Stimulated activated naive CD4-positive, alpha-beta T cell treated with Interleukin-2 at 50 U/mL for 16 hours (primary cell): ENCODE measurements at places on chromosomes 11 and 22.

- DNase-seq, result no peak
Measured at GRCh38 chr11:125241104-125241503, 76.6 kb downstream of the PKNOX2 start.

DNA sequence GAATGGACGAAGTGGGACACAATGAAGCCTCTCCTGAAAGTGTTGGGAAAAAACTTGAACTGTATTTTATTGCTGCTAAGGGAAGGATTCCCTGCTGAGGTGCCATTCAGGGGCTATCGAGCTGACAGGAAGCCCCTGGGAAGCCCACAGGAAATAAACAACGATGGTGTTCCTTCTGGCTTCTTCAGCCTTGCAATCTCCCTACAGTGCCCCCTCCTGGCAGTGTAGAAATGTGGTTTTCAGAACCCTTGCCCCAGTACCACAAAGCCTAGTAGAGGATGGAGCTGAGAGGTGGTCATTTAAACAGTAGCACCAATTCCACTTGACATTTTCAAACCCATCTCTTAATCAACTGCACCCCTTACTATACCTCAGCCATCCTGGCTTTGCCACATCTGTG, 676.7 kb upstream of the ARHGAP42 start:
- DNase-seq, result no peak

- no peak for DNase-seq
Measured at GRCh38 chr11:66333896-66334604, 2.2 kb downstream of the RIN1 start.

DNA sequence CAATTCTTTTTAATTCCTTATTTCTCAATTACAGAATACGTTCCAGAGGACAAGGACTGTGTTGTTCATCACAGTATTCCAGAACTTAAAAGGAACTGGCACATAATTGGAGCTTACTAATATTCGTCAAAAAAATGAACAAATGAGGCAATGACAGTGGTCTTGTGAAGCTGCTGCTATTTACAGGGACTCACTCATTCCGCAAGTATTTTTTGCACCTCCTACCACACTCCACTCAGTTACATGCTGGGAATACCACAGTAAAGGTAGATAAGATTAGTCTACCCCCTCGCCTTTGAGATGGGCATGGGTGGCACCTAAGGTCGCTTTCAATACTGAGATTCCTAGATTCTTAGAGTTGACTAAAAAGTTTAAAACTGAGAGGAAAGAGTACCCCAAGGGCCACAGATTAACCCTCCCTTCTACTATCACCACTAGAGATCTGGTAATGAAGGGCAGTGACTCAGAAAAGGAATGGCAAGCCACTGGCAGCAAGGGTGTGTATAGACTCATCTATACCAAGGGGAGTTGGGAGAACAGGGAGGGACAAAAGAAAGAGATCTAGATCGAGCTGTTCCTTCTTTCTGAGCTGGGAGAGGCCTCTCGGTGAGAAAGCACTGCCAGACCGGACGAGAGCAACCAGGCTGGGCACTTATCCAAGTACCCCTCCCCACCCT, 85.0 kb downstream of the RPL27A start:
- DNase-seq, result no peak

DNA sequence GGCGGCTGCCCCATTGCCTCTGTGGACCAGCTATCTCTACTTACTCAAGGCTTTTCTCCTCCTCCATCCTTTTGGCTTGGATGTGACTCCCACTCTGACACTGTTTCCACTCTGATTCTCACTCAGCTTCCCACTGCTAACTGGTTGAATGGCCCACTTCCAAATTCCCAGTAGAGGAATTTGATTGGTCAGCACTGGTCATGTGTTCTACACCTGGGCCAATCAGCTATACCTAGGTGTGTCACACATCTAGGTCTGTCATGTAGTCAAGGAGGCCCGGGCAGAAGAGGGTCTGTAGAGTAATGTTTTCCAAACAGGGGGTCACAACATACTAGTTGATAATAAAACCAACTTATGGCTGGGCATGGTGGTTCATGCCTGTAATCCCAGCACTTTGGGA, 53.3 kb downstream of the TPBGL start:
- no peak for DNase-seq

- DNase-seq, result no peak
Measured at GRCh38 chr11:63855975-63856374, 17.1 kb downstream of the MARK2 start.

DNA sequence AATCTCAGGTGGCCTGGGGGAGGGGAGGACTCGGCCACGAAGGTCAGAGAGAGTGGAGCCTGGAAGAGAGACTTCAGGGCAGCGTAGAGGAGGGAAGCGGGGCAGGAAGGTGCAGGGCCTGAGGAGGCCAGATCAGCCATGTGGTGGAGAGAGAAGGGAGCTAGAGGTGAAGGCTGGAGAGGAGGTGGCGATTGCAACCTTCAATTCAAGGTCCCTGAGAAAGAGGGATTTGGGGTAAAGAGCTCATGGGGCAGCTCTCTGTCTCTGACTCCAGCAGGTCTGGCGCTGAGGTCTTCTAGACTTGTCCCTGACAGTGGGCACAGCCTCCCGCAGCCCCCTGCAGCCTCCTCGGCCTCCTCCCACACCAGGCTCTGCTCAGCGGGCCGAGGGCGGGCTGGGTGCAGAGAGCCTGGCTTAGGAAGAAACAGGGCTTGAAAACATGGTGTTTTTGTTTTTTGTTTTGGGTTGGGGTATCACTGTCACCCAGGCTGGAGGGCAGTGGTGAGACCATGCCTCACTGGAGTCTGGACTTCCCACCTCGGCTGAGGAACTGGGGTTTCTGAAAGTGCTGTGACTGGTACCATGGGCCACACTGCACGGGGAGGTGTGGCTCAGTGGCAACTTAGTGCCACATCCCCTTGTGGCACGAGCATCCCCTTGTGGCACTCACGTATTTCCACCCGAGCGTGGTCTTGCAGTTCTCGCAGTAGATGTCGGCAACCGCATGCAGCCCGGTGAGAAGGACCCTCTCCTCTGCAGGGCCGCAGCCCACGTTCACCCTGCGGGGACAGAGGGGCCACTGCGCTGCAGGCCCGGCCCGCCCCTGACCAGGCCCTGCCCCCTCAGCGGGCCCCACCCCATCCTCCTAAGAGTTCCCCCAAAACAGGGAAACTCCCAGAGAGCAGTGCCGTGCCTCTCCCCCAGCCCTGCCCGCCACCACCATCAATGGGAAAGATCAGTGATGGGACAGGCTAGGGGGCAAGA, 32.6 kb downstream of the YPEL1 start:
- DNase-seq, result no peak

DNA sequence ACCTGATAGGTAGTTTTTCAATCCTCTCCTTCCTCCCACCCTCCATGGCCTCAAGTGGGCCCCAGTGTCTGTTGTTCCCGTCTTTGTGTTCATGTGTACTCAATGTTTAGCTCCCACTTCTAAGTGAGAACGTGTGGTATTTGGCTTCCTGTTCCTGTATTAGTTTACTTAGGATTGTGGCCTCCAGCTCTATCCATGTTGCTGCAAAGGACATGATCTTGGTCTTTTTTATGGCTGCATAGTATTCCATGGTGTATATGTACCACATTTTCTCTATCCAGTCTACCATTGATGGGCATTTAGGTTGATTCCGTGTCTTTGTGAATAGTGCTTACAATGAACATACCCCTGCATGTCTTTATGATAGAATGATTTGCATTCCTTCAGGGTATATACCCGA, 54.1 kb upstream of the CFAP300 start:
- no peak for DNase-seq

DNA sequence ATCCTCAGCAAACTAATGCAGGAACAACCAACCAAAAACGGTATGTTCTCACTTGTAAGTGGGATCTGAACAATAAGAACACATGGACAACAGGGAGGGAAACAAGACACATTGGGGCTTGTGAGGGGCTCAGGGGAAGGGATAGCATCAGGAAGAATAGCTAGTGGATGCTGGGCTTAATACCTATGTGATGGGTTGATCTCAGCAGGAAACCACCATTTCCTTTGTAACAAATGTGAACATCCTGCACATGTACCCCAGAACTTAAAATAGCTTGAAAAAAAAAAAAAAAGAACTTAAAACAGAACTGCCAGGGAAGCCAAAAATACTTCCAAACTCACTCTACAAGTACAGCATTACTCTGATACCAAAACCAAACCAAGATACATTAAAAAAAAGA, 33.8 kb downstream of the CASP4 start:
- no peak for DNase-seq

DNA sequence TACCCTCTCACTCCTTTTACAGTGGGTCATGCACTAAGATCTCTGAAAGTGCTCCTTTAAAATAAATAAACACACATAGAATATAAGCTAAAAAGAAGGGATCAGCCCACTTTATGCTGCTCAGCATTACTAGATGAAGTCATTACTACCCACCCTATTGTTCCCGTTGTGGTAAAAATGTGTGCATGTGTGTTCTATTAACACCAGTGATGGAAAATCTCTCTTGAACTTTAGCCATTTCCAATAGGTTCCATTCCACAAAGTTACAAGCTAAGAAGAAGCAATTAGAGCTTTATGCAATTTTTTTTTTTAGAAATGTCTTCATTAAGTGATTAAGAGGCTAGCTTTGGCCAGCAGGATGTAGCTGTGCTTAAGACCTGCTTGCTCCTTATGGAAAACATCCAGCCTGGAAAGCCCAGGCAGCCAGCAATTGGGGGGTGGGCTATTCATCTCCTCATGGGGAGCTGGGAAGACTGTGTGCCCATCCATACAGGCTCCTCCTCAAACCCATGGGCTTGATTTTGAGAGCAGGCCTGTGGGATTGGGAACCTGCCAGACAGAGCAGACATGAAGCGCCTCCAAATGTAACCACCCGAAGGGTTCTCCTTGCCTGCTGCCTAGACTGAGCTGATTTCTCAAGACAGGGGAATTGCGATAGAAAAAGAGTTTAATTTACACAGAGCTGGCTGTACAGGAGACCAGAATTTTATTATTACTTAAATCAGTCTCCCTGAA, 92.9 kb upstream of the PARVA start:
- no peak for DNase-seq

DNA sequence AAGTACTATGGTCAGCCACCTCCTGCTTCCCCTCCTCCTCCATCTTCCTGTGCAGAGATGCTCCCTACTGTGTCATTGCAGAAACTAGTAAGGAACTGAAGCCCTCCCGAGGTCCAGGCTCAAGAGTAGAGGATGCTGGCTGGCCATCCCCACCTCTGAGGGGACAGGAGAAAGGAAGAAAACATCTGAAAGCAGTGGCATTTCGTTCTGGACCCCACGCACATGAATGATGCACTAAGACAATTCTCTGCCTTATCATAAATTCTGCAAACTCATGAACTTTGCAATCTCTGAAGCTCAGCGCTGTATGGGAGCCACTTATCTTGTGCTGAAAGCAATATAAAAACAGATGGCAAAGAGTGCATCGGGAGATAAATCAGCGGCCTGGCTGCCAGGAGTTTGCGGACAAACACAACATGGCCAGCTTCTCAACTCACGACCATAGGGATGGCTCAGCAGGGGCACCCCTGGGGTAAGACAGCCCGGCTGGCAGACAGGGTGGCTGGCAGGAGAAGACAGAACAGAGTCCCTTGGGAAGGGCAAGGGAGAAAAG, 306.4 kb downstream of the NXPE2 start:
- DNase-seq, result no peak

GRCh38 chr22:43235445-43236409, 48.8 kb upstream of the TTLL12 start:
- DNase-seq, result no peak

- DNase-seq, result no peak
Measured at GRCh38 chr11:64605244-64605560, 14.2 kb downstream of the SLC22A12 start.

- peak; percentile 50 for DNase-seq
Measured at GRCh38 chr11:64856382-64857227, 12.2 kb upstream of the CDC42BPG start.

DNA sequence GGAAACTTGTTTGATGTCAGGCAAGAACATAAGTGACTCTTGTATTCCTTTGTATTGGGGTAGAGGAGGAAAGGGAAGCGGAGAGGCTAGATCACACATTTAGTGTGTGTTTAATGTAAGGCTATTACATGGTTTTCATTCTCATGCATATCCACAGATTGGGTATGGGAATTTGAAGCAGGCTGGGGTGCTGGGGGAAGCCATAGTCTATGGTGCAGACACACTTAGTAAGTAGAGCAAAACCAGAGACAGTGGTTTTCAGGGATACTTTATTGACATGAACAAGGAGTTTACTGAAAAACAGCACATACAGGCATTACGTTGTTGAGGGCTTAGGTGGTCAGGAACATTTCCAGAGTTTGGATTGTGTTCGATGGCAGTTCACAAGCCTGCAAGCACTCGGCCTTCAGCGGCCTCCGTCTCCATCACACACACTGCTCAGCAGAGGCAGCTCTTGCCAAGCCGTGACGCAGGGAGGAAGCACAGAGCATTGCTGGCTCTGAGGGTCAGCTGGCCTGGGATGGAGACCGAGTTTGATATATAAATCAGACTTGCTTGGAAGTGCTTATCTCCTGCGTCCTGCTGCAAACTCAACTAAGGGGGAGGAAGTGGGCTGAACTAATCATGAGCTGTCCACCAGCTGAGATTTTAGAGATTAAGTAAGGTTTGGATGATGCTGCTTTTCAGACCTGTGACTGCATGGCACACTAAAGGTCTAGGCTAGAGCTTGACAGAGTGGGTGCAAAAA, 25.3 kb downstream of the SCN3B start:
- DNase-seq, result no peak

DNA sequence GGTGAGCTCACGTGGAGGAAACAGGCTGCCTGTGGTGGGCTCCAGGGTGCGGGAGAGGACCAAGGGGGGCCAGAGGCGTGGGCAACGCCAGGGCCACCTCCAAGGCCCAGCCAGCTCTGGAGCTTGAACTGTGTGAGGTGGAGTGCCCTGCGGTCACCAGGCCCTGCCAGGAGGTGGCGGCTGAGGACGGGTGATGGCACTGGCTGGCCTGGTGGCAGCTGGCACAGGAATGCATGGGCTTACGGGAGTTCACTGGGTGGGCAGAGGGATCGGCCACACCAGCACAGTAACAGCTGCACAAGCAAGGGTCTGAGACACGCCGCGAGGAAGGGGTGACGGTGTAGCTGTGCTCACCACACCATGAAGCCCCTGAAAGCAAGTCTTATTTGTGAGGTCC, 15.8 kb downstream of the TOLLIP start:
- DNase-seq, result no peak

- no peak for DNase-seq
Measured at GRCh38 chr11:46808799-46809431, 37.2 kb downstream of the CKAP5 start.

DNA sequence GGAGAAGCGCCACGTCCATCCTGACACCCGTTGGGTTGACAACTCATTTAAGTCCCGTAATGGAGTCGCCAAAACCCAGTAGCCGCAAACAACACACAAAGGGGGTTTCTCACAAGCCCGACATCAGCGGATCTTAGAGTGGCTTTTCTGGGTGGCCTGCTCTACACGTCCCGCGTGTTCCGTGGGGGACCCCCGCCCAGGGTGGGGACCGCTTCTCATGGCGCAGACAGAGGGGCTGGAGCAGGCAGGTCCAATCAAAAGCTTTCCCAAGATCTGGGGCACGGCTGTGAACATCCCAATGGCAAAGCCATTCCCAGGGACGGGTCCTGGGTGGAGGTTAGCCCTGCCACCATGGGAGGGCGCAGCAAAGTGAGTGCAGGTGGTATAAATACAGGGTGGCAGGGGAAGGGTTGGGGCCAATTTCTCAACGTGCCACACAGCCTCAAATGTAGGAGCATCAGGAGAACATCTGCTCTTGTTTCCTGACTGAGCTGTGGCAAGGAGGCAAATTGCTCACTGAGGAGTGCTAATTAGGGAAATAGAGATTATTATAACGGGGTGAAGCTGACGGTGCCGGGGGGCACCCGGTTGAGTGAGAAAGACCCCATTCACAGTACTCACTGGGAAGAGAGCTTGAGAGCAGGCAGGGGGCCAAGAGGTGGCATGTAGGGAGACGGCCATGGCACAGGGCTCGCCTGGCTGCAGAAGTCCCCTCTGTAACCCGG, 1447.2 kb downstream of the TBC1D22A start:
- DNase-seq, result no peak

- DNase-seq, result no peak
Measured at GRCh38 chr11:60211206-60211605, 28.3 kb upstream of the MS4A6A start.
